Esophagus mucosa (tissue), 1 donor: ENCODE measurements at places on chromosomes 16 and 17. TPM values are rescaled to one million over a fixed set of nuclear protein-coding genes. Genes with fewer than 3 reads are reported as not detected.

- no peak for ATAC-seq
Measured at GRCh38 chr17:10046786-10047785, 142.0 kb upstream of the RCVRN start.

C17orf107 gene
- 1.3 TPM for total RNA-seq

GRCh38 chr17:35094902-35095301 is 24.8 kb downstream of the RAD51D start:
- peak; percentile 94 for ATAC-seq

DNA sequence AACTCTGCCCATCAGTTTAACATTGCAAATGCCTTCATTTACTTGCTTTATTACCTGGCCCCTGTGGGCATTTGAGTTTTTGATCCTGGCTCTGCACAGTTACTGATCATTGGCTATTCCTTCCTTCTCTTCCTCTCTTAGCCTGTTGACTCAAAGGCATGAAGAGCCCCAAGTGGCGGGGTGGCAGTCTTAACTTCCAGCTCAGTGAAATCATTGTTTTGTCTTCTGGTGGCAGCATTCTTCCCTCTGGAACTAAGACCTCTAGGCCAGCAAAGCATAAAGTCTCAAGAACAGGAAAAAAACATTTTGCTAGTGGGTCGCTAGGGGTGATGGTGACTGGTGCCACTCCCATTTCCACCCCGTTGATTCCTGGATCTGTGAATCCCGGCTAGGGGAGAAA is 52.3 kb upstream of the MRTFB start:
- no peak for ATAC-seq

ALOX15B gene
- total RNA-seq = 121 TPM

- ATAC-seq = no peak
Measured at GRCh38 chr17:81898885-81899284, 3.2 kb upstream of the NPB start.

GRCh38 chr16:89572485-89573205 is 2.9 kb upstream of the CPNE7 start:
- no peak for ATAC-seq
